T-cell (primary cell): ENCODE measurements at places on chromosomes 11 and 22.
A peak's percentile ranks its signal among the peaks of the same experiment; 100 is the strongest.

DNA sequence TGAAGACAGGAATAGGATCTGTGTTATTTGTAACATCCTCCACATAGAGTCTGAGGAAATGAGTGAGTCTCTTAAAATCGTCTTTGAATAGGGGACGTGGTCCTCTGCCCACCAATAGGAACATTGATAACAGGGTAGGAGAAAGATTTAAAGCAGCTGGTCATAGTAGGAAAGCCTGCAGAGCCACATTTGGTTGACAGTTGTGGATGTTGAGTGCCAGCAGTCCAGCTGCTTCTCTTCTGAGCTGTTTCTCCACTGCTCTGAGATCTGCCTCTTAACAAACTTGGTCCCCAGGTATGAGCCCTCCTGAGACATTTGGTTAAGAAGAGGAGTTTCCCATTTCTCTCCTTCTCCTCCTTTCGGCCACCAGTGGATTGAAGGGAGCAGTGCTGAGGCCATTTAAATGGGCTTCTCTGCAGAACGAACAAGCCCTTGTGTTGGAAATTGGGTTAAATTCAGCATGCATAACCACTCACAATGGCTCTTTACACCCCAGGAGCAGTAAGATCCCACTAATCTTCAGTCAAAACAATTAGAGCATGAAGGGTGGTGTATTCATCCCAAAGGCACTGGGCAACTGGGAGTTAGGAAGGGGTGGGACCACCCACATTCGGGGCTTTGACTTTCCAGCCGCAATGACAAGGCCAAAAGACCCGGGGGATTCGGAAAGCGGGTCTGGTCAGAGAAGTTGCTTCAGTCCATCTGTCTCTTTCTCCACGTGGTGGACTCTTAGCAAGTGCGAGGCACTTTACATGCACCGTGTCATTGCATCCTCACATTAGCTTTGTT, 32.3 kb downstream of the MIAT start:
- DNase-seq = no peak

DNA sequence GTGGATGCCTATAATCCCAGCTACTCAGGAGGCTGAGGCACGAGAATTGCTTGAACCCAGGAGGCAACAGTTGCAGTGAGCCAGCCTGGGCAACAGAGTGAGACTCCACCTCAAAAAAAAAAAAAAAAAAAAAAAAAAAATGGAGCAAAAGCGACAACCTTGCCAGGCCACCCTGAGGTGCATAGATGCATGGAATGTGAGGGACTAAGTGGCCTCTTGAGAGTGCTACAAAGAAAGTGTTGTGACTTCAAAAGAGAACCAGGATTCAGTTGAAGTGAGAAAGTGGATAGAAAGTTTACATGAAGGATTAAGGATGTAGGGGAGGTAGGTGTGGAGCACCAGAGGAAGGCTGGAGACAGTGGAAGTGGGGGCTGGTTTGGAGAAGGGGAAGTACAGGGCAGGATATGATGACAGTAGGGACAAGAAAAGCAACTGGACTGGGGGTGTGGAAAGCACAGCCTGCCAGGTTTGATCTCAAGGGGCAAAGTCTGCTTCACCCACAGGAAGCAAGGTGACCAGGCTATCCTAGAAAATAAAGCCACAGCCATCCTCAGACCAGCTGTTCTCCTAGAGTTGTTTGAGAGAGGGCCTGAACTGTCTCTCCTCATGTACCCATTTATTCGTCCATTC, 36.0 kb upstream of the OLFML1 start:
- no peak for DNase-seq

GRCh38 chr11:103773537-103773936, 262.9 kb upstream of the DDI1 start:
- no peak for DNase-seq

DNA sequence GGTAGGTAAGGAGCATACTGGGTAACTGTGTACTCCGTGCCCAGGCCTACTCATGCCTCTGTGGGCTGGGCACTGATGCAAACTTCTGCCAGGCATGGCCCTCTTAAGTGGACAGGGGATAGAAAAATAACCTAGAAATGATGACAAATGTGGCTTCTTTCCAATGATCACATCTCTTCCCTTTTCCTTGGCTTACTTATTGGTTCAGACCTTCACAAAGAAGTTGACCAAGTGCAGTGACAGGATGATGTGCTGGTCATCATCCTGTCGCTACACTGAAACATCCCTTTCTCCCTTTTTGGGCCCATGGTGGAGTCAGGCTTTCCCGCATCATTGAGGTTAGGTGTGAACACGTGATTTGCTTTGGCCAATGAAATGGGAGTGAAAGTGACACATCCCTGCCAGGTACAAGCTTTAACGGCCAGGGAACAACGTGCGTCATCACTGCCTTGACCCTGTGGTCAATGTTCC, 31.8 kb upstream of the APOBEC3A start:
- DNase-seq = no peak

DNA sequence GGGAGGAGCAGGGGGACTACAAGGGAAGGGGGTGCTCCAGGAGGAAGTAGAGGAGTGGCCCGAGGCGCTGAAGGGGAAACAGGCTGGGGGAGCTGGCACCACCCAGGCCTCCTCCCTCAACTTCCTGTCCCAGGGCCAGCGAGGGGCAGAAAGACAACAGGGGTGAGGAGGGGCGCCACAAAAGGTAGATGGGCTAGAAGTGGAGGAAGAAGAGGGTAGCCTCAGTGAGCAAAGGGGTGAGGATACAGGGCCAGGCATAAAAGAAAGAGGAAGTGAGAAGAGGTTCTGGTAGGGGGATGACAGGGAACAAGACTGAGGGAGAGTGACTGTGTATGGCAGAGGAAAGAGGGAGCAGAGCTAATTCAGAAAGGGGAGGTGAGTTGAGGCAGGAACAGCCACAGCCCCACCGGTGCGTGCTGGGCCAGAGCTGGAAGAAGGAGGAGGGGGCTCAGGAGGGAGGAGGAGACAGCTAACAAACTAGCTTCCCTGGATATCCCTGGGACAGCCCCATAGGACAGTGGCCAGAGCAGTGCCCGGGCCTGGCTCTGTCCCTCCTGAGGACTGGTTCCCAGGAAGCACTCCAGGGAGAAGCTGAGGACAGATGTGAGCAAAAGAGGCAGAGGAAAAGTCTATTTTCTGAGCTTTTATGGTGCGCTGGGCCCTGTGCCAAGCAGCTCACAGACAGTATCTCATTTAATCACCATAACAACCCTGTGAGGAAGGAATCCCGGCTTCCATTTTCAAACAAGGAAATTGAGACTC, 8.5 kb downstream of the DCHS1 start:
- peak; percentile 25 for DNase-seq

- no peak for DNase-seq
Observed at GRCh38 chr11:22459048-22459447, 120.9 kb downstream of the SLC17A6 start.
